ENCODE measurements at places on chromosomes 12 and 14.

- DNase-seq, result no peak
Measured at GRCh38 chr12:68381476-68382219, 49.5 kb upstream of the MDM1 start.

DNA sequence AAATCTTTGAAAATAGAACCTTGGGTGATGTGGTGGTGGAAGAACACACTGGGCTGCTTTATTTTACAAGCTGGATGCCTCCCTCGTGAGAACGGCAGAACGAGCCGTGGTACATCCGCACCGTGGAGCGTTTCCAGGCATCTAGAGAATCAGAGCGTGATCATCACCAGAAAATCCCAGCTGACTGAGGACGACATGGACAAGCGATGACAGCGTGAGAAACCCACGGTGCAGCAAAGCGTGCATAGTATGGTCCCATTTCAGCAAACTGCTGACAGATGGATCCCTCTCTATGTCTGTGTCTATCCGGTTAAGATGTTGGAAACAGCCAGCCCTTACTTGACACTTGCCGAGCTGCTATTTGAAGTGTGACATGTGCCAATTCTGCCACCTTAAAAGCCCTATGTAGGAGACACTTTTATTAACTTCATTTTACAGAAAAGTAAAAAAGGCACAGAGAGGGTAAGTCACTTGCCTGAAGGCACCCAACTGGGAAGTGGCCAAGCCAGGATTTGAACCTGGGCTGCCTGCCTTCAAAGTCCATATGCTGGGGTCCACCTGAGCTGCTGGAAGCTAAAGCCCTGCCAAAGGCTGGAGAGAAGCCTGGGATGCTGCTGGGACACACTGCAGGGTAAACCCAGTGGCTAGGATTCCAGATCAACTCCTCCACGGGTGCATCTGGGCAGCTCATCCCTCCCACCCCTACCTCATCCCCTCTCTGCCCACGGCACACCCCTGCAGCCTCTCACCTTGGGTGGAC, 14.9 kb downstream of the SCARB1 start:
- DNase-seq, result no peak

DNA sequence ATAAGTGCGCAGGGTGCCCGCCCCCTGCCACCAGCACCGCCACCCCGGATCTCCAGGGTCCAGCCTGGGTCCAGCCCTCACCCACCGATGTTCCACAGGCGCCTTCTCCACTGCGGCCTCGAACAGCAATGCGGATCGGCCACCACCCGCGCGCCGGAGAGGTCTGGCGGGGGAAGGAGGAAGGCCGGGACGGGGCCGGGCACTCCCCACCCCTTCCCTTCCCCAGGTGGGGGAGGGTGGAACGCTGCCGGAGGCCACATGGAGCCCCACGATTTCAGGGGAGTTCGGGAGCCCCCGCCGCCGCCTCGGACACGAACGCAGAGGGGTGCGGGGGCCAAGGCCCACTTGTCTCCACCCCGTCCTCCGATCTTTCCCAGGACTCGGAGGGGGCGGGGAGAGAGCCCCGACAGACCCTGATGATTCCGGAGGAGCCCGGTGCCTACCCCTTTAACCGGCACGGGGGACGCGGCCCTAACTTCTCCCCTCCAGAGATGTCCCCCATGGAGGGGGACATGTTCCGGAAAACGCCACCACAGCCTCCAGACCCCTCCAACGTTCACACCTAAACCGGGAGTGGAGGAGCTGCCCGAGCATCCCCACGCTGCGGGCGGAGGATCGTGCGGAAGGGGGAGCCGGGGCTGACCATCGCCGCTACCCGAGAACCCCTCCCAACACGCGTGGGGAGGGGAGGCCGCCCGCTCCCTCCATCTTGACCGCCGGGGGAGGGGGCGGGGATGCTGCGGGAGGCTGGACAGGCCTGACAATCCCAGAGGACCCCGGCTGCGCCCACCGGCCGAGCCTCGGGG, 1.1 kb downstream of the ATXN2 start:
- DNase-seq, result no peak

DNA sequence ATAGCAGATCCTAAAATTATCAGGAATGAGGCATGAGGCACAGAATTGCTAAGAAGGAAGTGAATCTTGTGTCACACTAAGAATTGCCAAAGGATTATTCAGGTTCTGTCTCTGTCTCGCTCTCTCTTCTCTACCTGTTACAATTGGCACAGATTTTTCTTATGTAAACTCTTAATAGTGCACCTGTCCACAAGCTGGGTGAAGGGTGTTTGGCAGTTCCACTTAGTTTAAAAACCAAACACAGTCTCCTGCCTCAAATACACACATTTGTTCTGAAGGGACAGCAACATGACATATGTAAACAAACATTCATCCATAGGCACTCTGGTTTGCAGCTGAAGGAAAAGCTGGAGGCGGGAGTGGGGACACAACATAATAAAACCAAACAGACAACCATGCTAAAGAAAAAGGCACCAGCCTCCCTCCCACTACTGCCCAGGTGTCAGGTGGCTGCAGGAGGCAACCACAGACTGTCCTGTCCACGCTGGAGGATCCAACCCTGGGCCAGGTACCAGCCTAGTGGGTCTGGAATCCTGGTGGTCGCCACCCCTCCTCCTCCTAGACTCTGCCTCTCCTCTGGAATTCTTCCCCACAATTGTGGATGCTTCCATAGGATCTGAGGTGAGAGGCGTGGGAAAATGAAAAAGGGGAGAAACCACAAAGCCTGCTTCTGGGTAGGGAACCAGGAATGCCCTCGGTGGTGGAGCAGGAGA, 81.2 kb downstream of the TMEM260 start:
- DNase-seq, result no peak

DNA sequence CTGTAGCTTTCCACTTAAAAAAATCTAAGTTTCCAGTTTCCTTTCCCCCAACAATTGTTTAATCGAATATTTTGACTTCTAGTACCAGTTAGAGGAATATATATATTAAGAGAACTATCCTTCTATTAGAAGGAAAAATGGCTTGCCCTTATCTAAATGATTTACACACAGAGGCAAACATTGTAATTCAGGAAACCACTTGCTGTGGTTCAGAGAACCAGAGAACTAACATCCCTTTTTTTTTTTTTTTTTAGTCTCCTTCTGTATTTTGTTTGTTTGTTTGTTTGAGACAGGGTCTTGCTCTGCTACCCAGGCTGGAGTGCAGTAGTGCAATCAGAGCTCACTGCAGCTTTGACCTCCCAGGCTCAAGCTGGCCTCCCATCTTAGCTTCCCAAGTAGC, 746.6 kb downstream of the VRK1 start:
- no peak for DNase-seq

- peak; percentile 36 for DNase-seq
Measured at GRCh38 chr12:112380663-112381405, 1.4 kb downstream of the HECTD4 start.

GRCh38 chr14:30982533-30982932, 42.9 kb upstream of the AP4S1 start:
- no peak for DNase-seq

- DNase-seq, result no peak
Measured at GRCh38 chr12:75969768-75970167, 61.8 kb downstream of the PHLDA1 start.

GRCh38 chr14:103730490-103731035, 15.0 kb downstream of the ZFYVE21 start:
- peak; percentile 33 for DNase-seq

DNA sequence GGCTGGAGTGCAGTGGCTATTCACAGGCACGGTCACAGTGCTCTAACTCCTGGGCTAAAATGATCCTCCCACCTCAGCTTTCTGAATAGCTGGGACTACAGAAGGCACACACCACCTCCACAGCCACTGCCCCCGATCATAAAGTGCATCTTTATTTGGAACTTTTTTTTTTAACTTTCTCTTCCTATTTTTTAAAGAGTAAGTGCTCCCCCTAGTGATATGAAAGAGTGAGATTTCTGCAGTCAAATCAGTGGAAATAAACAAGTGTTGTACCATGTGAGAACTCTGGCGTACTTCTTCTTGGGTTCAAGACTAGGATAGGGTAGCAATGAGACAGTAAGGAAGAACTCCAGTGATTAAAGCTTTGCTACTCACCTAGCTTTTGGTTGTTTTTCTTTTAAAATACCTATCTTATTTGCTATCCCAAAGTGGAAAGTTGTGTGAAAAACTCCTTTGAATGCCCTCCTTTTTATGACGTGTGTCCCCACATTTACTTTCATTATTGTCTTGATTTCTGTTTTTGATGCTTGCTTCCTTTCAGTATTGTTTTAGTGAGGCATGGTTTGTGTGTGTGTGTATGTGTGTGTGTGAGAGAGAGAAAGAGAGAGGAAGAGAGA, 6.6 kb downstream of the PPP4R4 start:
- peak; percentile 4 for DNase-seq

DNA sequence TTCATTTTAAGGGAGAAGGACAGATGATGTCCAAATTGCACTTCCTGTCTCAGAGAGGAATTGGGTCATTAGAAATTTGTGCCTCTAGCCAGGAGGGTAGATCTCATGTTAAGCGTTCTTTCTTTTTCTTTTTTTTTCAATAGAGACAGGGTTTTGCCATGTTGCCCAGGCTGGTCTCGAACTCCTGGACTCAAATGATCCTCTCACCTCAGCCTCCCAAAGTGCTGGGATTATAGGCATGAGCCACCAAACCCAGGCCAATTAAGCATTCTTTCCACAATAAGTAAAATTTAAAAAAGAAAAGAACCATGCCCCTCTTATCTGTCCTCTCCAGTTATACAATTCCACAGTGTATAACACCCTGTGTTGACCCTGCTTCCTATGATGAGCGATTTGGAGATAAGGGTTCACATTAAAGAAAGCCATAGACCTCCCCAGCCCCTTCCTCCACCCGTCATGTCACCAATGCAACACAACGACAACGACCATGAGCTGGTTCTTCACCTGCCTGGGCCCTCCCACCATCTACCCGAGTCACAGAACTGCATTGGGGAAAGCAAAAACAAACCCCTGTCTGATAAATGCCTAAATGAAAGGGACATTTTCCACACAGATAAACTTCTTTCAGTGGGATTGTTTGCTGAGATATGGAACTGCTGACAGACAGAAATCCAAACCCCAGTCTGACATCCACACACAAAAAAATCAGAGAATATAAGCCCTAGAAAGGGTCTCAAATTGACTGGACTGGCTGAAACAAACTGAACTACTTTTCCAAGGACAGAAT, 37.3 kb downstream of the SSH1 start:
- DNase-seq, result no peak

- no peak for DNase-seq
Measured at GRCh38 chr12:56128670-56129205, 671 bp downstream of the ESYT1 start.

- DNase-seq, result no peak
Measured at GRCh38 chr12:47822401-47822800, 2.7 kb upstream of the HDAC7 start.

DNA sequence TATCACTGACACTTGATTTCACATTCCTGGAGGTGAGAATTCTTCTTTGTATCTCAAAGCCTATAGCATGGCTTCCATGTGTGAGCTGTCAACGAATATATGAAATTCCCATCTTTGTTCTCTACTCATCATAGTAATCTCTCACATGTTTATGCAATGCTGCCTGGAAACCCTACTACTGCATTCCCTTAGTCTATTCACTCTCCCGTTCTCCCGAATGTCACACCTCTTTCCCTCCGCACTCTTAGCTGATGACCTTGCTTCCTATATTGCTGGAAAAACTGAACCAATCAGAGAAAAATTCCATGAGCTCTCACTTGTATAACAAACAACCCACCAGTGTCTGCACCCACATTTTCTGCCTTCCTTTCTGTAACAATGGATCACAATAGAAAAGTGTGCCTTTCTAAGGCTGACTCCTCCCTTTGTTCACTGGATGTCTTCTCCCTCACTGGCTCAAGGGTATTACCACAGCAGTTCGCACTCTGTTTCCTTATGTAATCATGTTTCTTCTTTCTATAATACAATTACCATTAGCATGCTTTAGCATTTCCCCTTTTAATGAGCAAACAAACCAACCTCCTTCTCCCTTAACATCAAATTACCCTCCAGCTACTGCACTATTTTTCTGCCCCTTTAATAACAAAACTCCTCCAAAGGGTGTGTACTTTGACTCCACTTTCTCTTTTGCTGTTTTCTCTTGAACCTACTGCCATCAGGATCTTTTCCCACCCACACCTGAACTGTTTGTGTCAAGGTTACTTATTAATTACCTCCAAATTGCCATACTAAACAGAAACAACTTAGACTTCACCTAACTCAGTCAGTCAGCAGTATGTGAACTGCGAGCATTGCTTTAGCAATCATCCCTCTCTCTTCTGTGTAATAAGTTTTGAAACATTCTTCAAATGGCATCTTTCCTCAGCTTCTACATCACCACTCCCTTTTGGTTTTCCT, 63.9 kb upstream of the CCDC196 start:
- DNase-seq, result no peak

GRCh38 chr12:107159384-107159900, 66.1 kb upstream of the CRY1 start:
- DNase-seq, result no peak

DNA sequence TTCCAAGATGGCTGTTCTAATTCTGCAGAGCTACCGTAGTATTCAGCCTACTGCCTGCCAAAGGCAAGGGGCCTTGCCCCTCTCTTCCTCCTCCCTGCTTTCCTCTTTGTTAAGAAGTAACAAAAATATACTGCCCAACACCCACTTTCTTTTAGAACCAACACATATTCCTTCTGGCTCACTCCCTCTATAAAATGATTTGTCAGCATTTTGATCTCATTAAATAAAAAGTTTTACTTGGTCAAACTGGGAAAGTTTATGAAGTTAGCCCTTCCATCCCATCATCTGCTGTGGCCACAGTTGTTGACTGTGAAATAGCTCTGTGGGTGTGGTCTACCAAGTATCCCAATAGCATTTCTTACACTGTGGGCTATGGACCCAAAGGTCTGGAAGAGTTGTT, 472.4 kb downstream of the ZFP36L1 start:
- DNase-seq, result no peak

- no peak for DNase-seq
Measured at GRCh38 chr12:1607940-1608712, 13.7 kb upstream of the FBXL14 start.

DNA sequence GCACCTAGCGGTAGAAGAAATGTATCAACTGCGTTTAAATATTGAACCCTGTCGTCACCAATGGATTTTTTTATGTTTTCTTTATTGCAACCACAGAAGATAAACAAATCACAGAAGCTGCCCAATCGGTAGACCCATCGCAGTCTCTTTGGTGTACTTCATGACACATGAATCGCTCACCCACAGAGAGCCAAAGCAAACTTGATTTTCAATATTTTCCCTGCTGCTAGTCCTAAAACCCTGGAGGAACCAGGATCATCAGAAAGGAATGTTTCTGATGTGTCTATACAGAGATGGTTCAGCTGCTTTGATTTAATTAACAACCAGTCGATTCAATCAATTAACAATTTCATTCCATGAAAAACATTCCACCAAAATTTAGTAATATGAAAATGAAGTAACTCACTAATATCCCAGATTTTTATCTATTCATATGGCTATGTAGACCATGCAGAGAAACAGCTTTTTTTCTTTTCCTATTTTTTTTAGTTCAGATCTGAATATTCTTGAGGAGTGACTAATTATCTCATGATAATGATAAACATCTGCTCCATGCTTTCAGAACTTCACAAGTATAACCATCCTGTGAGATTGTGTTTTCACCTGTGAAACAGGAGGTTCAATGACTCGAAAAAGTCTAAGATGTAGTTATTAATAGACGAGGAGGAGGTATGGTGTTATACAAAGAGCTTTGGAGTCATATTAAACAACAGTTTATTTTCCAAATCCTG, 46.1 kb downstream of the DIO2 start:
- DNase-seq, result peak; percentile 66

All from astrocyte (in vitro differentiated cells and primary cell).